NCI-H524 (cell line): ENCODE measurements at places on chromosomes 6 and 20.

DNA sequence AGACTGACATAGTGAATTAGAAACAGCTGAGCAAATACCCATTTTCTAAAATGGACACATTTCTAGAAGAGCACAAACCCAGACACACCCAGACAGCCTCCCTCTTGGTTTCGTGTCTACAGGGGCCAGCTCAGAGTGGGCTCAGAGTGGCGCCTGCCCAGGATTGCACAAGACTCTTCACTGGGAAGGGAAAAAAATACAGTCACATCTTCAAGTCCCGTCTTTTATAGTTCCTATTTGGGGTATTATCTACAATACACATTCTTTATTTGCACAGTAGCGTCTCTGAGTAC is 246.1 kb upstream of the AFDN start:
- DNase-seq, result no peak

DNA sequence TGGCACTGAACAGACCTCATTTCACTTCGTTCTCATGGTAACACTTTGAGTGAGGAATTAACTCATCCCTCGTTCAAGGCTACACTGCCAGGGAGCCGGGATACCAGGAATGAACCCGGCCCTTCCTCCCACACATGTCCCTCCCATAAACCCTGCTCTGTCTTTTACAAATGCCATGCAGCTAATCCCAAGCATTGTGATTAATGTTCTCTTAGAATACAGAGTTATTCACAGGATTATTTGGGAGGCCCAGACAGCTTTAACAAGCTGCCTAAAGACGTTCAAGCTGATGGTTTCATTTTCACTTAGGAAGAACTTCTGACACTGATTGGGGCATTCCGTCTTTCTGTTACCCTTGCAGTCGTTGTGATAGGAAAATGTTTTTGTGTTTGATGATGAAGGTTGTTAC is 42.5 kb upstream of the CD83 start:
- peak; percentile 63 for DNase-seq

- DNase-seq, result no peak
Observed at GRCh38 chr6:34315780-34316179, 67.0 kb upstream of the SMIM29 start.

GRCh38 chr6:4672772-4673171 is 103.4 kb upstream of the CDYL start:
- no peak for DNase-seq

GRCh38 chr6:1630212-1630770 is 20.6 kb downstream of the FOXC1 start:
- no peak for DNase-seq

GRCh38 chr6:108102965-108103364 is 28.4 kb upstream of the OSTM1 start:
- DNase-seq, result no peak

DNA sequence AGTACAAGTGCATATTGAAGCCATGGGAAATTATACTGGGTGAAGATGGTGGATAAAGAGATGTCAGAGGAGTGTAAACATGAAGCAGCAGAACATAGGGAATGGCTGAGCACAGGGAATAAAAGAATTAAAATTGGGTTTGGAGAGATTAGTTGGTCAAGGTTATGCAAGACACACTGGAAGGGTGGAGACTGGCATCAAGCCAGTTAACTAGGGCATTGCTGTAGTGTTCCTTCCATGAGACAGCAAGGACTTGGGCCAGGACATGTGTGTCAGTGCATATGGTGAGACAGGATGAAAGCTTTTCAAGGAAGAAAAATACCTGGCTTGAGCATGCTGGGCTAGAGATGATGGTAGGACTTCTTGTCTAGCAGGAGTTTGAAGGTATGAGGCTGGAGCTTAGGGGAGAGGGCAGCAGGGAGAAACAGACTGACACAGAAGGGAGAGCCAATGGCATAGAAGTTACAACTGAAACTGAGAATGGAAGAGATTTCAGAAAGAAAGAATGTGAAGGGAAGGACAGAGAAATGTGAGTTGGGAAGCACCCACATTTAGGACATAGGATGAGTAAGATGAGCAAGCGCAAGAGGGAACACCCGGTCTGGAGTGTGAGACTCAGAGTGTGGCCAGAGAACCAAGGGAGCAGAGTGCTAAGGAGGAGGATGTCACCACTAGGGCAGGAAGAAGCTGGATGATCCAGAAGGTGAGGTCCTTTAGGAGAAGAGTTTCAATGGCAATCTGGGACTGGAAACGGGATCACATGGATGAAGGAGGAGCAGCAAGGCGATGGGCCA is 14.5 kb upstream of the TMEM170B start:
- DNase-seq, result no peak

- no peak for DNase-seq
Observed at GRCh38 chr6:108565091-108565766, 4.5 kb downstream of the FOXO3 start.

DNA sequence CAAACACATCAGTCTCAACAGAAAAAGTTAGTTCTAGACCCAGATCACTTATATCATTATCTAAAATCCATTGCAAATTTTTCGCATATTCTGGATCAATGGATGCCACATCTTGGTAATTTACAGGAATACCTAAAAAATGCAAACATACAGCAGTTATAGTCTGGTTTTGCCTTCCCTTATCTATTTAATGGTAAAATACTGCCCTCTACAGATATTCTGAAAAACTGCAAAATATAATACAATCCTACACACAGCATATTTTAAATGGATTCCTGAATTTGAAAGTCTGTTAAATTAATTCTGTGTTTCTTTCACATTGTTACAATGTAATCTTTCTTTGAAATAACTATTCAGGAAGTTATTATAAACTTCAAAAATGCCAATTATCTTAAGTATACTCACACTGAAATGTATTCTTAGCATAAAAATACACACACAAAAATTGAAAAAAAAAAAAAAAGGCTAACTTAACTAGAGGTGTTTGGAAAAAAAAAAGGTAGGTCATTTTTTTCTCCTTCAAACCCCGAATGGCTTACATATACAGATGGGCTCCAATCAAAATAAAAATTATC is 88.4 kb downstream of the HACE1 start:
- peak; percentile 27 for DNase-seq

DNA sequence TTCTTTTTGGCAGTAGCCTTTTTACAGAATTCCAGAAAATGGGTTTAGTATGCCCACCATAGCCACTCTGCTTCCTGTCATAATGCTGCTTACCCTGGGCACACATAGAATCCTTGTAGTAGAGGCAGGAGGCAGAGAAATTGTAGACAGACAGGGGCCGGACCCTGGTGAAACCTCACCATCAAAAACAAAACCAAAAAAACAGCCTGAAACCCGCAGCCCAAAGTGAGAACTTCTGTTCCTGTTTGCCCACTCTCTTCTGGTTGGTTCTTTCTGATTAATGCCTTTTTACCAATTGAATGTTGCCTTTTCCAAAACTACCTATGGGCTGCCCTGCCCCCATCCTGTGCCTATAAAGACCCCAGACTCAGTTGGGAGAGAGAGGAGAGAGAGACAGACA is 188.2 kb downstream of the CDKAL1 start:
- no peak for DNase-seq

- DNase-seq, result peak; percentile 17
Observed at GRCh38 chr6:111478749-111479148, 4.3 kb downstream of the REV3L start.
